ENCODE measurements at places on chromosomes 2 and 18. TPM values are rescaled to one million over a fixed set of nuclear protein-coding genes. Genes with fewer than 3 reads are reported as not detected.

ST8SIA3 gene
- not detected for total RNA-seq

- DNase-seq, result peak; percentile 81
Observed at GRCh38 chr2:18976168-18976961, 382.1 kb downstream of the OSR1 start.

SCYGR7 gene
- total RNA-seq, result not detected

DNA sequence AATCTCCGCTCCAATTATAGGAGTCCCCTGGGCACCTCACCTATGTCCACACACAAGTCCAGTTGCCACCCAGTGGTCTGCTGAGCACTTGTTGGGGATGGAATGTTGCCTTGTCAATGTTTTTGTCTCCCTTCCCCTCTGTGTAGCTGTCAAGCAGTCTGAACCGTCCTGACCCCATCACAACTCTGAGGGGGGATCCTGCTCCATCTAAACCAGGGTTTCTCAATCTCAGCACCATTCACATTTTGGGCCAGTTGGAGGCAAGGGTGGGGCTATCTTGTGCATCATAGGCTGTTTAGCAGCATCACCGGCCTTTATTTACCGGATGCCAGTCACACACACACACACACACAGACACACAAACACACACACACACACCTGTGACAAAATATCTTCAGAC is 53.0 kb downstream of the CYP26B1 start:
- no peak for DNase-seq

- DNase-seq, result peak; percentile 81
Observed at GRCh38 chr18:45014047-45014501, 333.4 kb downstream of the SETBP1 start.

INPP5D gene
- total RNA-seq, result not detected

CCDC74B gene
- 33.7 TPM for total RNA-seq

DNA sequence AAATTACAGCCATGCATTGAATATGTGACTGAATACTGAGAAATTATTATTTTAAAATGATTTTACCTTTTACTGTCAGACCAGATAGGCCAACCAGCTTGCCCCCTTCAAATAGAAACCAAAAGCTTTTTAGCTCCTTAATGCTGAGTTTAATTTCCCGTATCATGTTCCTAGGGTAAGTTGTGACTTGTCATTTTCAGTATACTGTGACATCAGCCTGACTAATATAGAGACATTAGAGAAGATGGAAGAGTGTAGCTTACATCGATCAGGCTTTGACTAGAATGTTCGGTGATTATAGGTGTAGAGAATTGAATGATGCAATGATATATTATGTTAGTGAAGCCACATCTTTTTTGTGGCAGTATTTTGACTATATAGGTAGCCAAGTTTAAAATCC is 50.6 kb upstream of the ZEB2 start:
- no peak for DNase-seq

DNA sequence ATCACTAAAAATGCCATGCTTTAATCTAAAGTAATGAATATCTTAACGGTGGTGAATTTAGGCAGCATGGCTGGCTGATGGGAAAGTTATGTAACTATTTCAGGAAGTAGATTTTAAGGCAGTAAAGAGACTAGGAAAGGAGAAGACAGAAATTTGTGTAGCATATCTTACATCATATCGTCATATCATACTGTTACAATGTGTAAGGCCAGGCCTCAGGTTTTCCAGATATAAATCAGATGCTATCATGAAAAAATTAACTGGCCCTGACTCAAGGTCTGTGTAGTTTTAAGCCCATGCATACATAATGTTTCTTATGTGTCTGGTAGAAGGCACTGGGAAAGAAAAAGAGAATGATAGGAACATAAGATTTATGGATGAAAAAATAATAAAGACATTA is 8.9 kb upstream of the FAP start:
- no peak for DNase-seq

DNA sequence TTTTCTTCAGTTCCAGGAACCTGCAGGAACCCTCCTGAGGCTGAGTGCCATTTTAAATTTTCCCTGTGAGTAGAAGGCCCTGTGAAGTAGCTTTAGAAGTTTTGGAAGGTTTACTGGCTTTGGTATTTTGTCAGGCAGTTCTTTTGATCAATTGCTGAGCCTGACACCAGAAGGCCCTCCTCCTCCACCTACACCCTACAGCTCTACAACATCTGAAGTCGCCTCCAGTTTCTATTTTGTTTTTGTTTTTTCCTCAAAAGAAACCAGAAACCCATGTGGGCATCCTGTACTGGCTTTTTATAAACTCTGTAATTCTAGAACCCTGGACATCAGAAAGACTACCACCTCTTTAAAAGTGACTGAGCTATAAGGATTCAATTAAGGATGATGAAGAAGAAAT is 153.7 kb downstream of the NRXN1 start:
- no peak for DNase-seq

AKAIN1 gene
- total RNA-seq, result not detected

DNA sequence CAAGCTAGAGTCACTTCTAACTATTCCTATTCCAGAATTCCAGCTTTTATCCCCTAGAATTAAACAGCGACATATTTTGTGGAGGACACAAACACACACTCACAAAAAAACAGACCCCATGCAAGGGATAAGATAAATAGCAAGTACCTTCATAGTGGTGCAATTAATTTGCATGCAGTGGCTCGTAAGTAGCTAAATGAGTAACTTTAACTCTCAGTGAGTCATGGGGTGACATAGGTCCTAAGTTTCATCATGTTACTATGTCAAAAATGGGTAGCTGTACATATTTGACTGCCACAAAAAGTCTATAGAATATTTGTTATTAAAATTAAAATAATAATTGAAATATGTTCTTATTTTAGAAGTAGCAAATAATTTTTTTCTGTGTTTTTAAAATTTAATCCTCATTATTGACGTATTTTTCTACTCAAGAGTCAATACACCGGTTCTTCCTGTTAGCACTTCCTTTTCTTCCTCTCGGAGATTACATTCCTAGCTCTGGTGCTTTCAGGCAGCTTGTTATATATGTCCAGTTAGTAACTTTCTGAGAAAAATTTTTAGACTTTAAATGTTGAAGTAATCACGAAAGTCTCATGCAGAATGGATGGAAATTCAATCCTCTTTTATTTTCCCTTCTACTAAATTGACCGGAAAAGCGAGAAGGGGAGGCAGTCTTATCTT is 247.0 kb downstream of the KCNH7 start:
- peak; percentile 8 for DNase-seq

DNA sequence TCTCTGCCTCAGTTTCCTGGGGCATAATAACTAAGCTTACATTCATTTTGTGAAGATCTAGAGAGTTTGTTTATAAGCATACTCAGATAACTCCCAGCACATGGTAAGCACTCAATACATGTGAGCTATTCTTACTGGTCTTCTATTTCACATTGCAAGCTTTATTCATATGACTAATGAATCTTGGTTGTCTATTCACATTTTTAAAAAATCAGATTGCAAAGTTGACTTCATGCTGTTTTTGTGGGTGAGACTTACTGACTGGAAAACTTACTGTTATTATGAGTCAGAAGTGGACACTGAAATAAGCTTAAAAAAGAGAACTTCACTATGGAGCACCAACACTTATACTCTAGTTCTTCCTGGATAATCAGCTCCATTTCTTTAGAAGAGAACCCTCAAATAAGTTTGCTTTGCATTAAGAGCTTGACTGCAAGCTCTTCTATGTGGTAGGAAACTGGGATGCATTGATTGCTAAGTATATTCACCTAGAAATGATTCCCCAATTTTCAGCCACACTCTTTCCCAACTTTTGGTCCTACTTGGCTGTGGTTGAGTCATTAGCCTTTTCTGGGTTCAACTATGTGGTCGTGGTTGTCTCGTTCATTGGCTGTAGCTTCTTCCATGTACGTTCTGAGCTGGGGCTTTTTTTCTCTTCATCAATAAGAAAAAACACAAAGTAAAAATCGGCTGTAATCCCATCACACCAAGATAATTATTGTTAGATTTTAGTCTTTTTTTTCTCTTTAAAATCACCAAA is 29.5 kb upstream of the RBMS1 start:
- no peak for DNase-seq

GRCh38 chr2:129252781-129253460 is 726.5 kb upstream of the RAB6C start:
- DNase-seq, result no peak

GRCh38 chr2:182553483-182553882 is 126.6 kb upstream of the PDE1A start:
- DNase-seq, result no peak

GCKR gene
- 0.29 TPM for total RNA-seq

COL4A4 gene
- under 0.01 TPM for total RNA-seq

- peak; percentile 29 for DNase-seq
Observed at GRCh38 chr18:61475931-61476330, 142.7 kb downstream of the CDH20 start.

TMSB10 gene
- 5,751 TPM for total RNA-seq

DNA sequence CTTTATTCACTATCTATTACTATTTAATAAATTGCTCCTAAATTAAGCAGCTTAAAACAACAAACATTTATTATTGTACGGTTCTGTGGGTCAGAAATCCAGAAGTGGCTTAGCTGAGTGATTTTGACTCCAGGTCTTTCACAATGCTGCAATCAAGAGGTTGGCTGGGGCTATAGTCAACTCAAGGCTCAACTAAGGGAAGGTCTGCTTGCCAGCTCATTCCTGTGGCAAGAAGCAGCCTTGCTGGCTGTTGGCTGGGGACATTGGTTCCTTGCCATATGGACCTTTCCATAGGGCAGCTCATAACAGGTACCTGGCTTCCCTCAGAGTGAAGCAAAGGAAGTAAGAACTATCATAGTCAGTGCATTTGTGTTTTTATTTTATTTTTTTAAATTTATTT is 5.0 kb upstream of the MRPL19 start:
- no peak for DNase-seq

GRCh38 chr2:147925886-147926285 is 81.1 kb downstream of the ACVR2A start:
- no peak for DNase-seq

MFSD2B gene
- total RNA-seq, result 0.06 TPM

DNA sequence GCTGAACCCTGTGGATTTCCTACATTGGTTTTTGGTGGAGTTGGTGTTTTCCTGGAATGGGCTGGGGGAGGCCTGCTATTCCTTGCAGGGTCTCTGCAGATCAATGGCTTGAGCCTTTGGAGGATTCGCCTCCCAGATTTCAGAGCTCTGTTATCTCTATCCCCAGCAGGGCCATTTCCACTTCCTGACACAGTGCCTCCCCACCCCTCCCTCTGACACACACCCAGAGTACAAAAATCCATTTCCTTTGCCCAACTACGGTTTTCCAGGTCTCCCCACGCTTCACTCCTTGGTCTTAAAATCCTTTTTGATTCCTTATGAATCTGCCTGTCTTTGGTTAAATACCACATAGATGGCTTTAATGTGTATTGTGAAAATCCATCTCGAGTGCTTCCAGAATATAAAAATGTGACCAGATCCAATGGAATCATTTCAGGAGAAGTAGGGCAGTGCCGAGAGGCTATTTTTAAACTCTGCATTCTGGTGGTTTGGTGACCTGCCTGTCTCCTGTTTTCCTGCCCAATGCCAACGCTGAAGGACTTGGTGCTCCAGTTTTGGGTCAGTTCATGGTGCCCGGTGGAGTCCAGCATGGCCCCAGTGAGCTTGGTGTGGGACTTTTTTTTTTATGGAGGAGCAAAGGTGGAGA is 60.9 kb downstream of the ARL4C start:
- peak; percentile 34 for DNase-seq

DNA sequence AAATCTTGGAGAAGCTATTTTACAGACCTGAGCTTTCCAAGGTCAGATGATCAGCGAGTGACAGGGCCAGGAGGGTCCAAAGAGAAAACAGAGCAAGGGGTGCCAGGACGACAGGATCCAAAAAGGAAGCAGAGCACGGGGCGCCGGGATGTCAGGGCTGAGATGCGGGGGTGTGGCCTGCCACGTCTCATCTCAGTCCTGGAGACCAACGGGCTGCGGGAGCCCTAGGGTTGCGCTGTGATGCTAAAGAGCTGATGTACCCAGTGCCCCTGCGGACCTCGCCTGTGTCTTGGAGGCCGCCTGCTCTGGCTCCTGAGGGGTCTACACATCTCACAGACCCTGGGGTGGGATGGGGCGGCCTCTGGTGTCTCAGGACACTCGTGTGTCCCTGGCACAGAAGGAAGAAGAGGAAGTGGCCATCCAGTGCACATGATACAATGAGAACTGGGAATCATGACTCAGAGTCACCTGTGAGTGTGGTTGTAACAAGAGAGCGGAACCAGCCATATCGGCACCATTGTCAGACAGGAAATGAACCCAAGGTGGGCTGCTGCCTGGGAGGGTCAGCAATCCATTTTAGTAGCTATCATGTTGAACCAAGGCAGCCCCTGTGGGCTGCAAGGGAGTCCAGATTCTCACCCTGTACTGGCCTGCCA is 97.8 kb downstream of the MYT1L start:
- DNase-seq, result peak; percentile 48

DNA sequence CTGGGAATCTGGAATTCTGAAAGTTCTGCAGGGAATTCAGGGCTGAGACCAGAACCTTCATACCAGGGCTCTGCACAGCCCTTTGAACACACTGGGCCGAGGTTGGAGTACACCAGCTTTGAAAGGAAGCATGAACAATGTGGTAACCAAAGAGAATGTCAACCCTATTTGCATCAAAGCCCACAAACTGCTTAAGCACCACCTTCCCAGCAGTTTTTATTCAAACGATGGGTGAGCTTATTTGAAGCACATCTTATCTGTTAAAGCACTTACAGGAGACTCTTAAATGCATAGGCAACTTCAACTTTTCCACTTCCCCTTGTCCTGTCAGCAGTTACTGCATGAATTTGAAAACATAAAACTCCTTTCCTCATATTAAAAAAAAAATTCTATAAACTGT is 96.6 kb downstream of the TXNL1 start:
- no peak for DNase-seq

RESP18 gene
- not detected for total RNA-seq

GRCh38 chr2:22027345-22028005 is 903.7 kb downstream of the TDRD15 start:
- DNase-seq, result no peak

DNA sequence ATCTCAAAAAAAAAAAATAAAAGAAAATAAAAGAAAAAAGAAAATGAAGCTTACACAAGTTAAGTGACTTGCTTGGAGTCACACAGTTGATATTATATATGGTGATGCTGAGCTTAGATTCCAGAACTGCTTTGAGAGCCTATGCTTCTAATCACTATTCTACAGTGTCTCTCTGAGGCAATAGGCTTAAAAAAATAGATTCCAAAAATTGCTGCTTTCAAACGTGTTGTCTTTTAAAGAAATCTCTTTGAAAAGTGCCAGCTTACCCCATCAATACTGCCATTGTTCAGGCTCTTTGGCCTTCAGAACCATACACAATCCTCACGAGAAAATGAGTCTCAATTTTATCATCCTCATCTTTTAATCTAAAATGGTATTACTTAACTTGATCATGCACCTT is 102.6 kb downstream of the CDK15 start:
- no peak for DNase-seq

- DNase-seq, result no peak
Observed at GRCh38 chr2:44107974-44108373, 60.7 kb upstream of the PPM1B start.

DSC3 gene
- total RNA-seq, result not detected

- DNase-seq, result peak; percentile 82
Observed at GRCh38 chr18:14971461-14972185, 223.7 kb downstream of the ANKRD30B start.
